Activated naive CD8-positive, alpha-beta T cell treated with anti-CD3 and anti-CD28 coated beads, Interleukin-2, amount 50 U/mL, for 24 hours (primary cell): ENCODE measurements at places on chromosomes 3 and 15.
A peak's percentile ranks its signal among the peaks of the same experiment; 100 is the strongest.

DNA sequence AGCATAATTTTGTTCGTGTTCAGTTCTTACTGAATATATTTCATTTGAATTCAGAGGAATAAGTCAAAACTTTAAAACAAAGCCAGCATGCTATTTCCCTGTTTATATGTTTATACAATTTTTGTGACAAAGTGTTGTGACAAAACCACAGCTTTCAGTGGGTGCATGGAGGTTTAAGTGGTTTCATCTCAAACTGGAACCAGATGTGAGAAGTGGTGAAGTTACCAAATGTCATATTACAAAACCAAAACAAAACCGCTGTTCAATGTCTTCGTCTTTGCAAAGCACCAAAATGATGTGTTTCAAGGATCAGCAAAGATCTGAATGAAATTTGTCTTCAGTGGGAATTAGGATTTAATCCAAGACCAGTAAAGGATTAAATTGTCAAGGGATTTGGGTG lies 59.3 kb upstream of the OSTN start:
- no peak for DNase-seq

DNA sequence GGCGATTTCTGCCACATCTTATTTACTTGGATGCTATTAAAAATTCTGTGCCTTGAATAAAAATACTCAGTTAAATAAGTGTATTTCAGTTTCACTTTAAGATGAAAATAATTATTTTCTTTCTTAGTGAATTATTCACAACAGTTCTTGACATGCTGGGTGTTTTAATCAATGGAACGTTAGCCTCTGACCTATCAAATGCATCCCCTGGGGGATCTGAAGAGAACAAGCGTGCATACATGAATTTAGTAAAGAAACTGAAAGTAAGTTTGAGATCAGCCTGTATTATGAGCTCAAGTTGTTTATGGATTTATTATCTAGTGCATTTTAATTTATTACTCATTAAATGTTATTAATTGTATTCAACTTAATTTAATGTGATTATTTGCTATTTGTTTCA lies 597 bp downstream of the P2RY12 start:
- no peak for DNase-seq

GRCh38 chr3:129606636-129607390 lies at the start of gene PLXND1:
PLXND1 (minus strand) TSS chr3:129606676; CDS start chr3:129606639, 37 bp downstream.
- peak; percentile 29 for DNase-seq

- no peak for DNase-seq
Observed at GRCh38 chr3:1798711-1799405, 299.8 kb upstream of the CNTN4 start.

DNA sequence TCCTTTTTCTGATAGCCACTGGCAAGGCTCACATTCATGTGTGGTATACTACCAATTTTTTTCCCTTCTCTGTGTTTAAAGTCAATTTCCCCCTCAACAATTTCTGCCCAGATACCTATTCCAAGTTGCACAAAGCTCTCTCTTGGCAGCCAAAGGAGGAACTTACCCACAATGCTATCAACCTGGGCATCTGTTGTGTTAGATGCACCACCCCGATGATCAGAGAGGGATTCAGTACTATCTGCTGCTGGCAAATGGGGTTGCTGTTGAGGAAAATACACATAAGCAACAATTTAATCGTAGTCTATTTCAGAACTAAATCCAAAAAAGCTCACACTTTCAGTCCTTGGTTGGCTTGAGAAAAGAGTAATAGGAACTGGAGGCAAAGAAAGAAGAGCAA lies 46.1 kb downstream of the AAGAB start:
- no peak for DNase-seq
